ENCODE measurements at places on chromosomes 5 and 9. TPM values are rescaled to one million over a fixed set of nuclear protein-coding genes. Genes with fewer than 3 reads are reported as not detected.

DNA sequence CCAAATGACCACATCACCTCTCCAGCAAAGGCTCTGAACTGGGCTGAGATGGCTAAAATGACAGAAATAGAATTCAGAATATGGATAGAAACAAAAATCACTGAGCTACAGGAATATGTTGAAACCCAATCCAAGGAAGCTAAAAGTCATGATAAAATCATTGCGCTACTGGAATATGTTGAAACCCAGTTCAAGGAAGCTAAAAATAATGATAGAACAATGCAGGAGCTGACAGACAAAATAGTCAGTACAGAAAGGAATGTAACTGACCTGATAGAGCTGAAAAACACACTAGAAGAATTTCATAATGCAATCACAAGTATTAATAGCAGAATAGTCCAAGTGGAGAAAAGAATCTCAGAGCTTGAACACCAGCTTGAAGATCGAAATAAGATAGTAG lies 394.9 kb upstream of the GRAMD2B start:
- DNase-seq = no peak

- DNase-seq = no peak
Measured at GRCh38 chr9:107176436-107177151, 106.5 kb upstream of the RAD23B start.

- DNase-seq = peak; percentile 75
Measured at GRCh38 chr5:38719916-38720315, 125.9 kb upstream of the OSMR start.

The RELL2 gene
- total RNA-seq = 8.4 TPM

The CCDC152 gene
- 0.19 TPM for total RNA-seq

The SLC6A18 gene
- total RNA-seq = not detected

- DNase-seq = peak; percentile 82
Measured at GRCh38 chr9:89604729-89605464, at the start of gene GADD45G. Gene GADD45G (plus strand): TSS chr9:89605012. CDS start chr9:89605122, 110 bp downstream.

Data from H4 (cell line).